ENCODE measurements at places on chromosomes 2 and 18.
A peak's percentile ranks its signal among the peaks of the same experiment; 100 is the strongest.

DNA sequence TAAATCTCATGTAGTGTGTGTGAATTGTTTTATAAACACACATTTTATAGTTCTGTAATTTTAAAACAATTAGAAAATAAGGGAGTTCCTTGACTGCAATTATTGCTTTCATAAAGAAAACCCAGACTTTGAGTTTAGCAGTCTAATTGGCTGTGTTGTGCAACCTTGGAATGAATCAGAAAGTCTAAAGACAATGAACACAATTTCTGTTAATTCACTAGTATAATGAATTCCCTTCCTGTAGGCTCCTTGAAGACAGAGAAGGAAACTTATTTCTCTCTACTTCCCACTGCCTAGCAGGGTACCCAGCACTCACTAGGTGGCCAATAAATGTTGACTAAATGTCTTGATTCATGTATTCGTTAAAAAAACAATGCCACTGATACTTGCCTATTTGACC lies 79.9 kb downstream of the ANTXR1 start:
- DNase-seq, result no peak

DNA sequence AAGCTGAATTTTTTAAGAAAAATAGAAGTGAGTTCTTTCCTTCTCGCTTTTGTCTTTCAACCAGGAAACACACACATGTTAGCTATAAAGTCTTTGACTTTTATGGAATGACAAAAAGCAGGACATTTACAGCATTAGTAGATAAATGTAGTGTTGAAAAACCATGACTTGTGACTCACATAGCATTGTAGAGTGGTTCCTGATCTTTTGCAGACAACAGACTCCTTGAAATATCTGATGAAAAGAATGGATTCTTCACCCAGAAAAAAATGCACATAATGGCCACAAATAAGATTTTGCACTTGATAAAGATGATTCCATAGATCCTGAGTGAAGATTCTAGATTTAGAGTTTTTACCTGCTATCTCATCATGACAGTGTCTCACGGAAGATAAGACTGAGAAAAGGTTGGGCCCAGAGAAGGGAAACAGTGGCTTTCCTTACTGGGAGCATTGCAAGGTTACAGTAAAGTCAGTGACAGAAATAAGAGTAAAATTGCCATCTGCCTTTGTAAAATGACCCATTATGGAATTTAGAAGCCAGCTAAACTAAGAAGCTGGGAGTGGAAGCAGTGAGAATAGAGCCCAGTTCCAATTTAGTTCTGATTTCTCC lies 14.0 kb downstream of the SMARCAL1 start:
- DNase-seq, result no peak

DNA sequence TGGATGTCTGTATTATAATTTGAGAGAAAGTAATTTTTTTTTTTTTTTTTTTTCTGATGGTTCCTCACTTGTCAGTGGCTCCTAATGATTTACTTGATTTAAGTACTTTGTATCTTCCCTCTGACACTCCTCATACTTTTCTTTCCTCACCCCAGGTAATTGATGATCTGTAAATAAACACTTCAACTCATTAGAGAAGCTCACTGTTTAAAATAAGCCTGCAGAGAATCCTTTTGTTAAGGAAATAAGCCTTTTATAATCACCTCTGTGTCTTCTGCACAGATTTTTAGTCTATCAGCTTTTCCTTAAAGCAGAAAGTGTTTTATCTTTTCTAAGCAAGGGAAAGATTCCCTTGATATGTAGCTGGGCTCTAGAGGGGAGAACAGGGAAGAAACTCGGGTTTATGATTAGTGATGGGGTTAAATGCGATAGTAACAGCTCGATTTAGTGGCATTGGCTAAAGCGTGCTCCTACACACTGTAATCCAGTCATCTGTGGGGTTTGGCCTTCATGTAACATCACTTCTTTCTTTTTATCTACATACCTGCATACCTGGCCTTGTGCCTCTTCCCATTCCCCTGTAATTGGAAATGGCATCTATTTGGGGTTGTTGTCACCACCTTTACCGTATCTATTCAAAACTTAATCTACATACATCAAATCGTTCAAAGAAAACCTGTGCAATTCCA lies 60.1 kb upstream of the LRRTM1 start:
- DNase-seq, result no peak

- DNase-seq, result no peak
These were observed 42.0 kb upstream of the CCDC150 start for GRCh38 chr2:196597531-196597930.

- peak; percentile 82 for DNase-seq
These were observed 3.3 kb upstream of the SPRED2 start for GRCh38 chr2:65435625-65436168.

GRCh38 chr2:46647041-46647440 lies 167.7 kb downstream of the TMEM247 start:
- DNase-seq, result no peak

DNA sequence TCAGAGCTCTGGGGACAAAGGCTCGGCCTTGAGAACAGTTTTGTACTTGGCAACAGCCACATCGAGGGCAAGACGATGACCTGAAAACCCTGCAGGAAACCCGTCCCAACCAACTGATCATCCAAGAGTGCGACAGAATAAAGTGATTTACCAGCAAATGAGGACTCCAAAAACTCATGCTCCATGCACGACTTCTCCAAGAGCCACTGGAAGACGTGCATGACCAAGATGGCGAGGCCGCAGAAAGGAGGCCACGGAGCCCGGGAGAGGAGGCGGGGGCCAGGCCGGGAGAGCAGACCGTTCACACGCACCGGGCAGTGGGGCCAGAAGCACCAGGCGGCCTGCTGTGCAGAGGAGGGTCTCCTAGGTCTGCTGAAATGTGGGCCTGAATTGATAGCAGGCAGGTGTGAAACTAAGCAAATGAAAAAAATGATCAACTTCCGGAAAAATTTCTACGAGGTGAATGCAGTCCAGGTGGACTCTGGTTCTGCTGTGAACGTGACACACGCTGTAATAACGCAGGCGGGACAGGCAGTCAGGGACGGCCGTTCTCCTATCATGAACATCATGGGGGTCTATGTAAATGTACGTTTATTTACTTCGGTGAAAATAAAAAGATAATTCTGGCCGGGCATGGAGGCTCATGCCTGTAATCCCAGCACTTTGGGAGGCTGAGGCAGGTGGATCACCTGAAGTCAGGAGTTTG lies 252.2 kb downstream of the HDAC4 start:
- no peak for DNase-seq

- DNase-seq, result no peak
These were observed 26.4 kb downstream of the WDFY1 start for GRCh38 chr2:223918671-223919134.
